HTR-8/SVneo (cell line): ENCODE measurements at places on chromosomes 5 and 9.

GRCh38 chr5:122981846-122982245 lies 54.7 kb downstream of the PPIC start:
- DNase-seq = no peak

GRCh38 chr9:109889456-109889855 lies 109.5 kb downstream of the PALM2AKAP2 start:
- DNase-seq = no peak

DNA sequence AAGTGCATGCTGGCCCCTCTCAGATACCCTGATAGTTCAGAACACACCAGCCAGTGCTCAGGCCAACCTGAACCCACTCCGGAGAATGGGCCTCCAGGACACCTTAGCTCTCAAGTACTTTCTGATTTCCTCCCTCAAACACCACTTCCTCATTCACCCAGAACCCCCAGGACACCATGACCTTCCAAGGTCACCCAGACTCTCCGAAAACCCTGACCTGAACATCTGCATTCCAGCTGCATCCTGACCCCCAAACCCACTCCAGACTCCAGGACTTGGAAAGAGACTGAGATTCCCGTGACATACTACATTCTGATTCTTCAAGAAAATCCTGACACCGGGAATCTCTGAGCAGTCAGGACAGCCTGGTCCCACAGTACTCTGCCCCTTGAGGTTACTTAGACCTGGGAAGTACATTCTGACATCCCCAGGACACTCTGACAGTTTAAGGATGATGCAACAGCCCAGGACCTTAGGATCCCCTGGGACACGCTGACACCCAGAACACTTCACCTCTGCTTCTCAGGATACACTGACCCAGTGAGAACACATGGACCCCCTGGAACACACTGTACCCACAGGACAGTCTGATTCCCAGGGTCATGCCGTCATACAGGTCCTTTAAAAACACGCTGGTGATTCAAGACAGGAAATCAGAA lies 747 bp upstream of the PROP1 start:
- no peak for DNase-seq

- no peak for DNase-seq
These were observed 22.5 kb upstream of the C9orf72 start for GRCh38 chr9:27595733-27596132.

GRCh38 chr9:123282362-123283047 lies 14.1 kb upstream of the STRBP start:
- no peak for DNase-seq

DNA sequence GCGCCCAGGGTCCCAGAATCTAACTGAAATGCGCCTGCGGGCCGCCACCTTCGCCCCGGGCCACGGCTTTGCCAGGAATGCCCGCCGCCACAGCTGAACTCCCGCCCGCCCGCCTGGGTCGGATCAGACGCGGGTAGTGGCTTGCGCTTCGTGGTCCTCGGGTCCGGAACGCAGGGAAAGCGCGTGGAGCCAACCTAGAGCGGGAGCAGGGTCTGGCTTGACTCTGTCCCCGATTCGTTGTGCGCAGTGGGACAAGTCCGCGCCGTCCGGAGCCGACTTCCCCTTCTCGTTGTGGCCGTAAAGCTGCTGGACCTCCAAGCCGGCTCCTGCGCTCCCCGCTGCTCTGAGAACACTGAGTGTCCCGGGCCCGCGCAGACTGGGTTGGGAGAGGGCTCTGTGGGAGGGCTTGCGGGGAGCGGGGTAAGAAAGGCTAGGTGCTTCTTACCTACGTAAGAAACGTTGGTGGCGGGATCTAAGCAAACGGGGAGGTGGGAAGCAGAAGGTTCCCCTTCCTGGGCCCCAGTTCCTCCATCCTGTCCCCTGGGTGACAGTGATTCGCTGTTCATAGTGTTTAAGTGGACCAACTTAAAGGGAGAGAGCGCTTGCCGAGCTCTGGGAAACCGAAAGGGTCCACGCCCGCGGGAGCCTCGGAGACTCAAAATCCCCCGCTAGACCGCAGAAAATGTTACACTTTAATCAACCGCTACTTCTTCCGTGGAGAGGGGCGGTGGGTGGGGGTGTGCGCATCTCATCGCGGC lies 4.4 kb upstream of the FOXE1 start:
- no peak for DNase-seq

- DNase-seq = no peak
These were observed 10.5 kb upstream of the MYORG start for GRCh38 chr9:34387239-34387638.

GRCh38 chr9:87034841-87035240 lies 87.5 kb upstream of the GAS1 start:
- DNase-seq = no peak

DNA sequence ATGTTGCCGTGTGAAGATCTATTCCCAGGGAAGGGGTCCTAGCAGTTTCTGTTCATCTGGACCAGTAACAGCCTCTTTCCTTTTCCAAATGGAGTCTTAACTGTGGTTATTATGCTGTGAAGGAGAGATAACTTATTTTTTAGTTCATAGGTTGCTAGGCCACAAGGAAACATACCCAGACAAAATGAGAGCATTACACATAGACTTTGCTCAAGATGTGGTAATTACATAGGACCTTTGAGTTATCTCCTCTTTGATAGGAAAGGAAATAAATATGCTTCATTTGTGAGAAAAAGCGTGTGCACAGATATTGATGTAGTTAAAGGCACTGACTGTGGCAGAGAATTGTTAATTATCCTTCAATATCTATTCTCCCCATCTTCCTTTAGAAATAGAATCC lies 52.5 kb upstream of the SNX2 start:
- no peak for DNase-seq

DNA sequence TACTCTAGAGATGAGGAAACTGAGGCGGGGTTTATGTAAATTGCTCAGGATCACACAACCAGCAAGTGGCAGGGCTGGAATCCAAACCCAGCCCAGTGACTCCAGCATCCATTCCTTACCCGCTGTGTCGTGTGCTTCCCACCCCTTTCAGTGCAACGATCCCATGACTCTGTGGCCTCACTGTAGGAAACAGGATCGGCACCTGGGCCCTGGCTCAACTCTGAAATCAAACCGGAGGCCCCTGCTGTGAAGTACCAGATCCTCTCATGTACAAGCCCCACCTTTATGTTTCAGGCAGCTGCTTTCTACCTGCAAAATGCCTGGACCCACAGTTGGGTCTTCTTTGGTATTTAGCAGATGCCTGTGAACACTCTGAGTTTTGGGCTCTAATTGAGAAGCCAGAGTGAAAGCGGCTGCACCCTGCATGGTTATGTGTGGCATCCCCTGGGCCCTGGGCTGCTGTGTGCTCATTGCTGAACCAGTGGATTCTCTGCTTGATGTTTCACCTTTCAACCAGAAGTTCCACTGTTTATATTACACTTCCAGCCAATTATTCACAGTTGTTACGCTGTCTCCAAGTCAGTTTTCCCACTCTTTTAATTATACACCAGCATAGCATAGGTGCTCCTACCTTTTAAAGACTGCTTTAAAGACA lies 36.7 kb downstream of the ABLIM3 start:
- DNase-seq = no peak

DNA sequence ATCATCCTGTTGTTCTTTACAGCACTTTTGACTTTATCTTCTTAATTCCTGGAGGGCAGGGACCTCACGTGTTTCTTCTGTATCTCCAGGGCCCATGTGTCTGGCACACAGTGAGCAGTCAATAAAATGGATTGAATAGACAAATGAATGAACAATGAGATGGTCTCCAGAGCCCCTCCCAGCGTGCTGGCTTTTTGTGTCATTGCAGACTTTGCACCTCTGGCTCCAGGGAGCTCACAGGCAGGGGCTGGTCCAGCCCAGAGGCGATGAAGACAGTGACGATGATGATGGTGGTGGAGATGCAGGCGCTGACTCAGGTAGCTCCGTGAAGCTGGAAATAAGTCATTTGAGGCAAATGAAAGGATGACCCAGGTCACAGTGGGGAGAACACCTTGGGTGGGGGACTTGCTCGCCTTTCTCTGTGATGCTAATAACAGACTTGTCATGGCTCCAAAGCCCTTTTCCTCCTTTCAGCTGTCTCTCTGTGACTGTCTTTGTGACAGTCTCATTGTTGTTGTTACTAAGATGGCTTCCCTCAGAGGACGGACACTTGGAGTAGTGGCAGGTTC lies 30.4 kb upstream of the FABP6 start:
- no peak for DNase-seq

DNA sequence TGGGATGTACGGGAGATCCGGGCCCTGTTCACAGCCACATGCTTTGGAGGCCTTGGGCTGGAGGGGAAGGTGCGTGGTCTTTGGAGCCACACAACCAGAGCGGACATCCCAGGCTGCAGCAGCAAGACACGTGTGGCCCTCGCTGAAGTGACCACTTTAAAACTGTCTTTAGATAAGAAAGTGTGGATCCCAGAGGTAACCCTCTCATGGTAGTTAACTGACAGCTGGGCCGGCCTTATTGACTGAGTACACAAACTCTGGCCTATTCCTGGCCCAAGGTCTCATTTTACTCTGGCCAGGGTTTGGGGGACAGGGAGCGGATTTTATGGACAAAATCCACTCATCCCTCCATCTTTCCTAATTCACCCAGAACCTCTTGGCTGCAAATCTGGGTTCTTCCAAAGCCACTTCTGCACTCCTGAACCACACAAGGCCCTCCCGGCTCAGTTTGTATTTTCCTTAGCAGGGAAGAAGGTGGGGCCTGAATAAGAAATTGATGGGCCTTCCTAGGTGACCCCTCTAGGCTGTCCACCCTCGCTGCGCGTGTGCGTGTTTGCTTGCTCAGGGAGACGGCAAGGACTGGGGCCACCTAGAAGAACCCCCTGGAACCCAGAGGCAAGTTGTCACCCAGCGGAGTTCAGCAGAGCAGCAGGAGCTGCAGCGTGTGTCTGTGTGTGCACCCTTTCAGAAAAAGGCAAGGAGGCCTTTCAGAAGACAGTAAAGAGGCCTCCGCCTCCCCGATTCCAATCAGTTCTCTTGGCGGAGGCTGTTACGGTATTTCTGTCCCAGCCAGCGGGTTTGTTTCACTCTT lies 73.3 kb upstream of the ORM1 start:
- DNase-seq = no peak

GRCh38 chr5:26691486-26691885 lies 346.9 kb downstream of the CDH9 start:
- DNase-seq = no peak

GRCh38 chr5:78829811-78830527 lies 155.1 kb downstream of the ARSB start:
- DNase-seq = no peak

GRCh38 chr5:28737222-28737621 lies 1698.8 kb upstream of the CDH9 start:
- no peak for DNase-seq

- peak; percentile 59 for DNase-seq
These were observed 72.1 kb upstream of the ARAP3 start for GRCh38 chr5:141753971-141754713.

DNA sequence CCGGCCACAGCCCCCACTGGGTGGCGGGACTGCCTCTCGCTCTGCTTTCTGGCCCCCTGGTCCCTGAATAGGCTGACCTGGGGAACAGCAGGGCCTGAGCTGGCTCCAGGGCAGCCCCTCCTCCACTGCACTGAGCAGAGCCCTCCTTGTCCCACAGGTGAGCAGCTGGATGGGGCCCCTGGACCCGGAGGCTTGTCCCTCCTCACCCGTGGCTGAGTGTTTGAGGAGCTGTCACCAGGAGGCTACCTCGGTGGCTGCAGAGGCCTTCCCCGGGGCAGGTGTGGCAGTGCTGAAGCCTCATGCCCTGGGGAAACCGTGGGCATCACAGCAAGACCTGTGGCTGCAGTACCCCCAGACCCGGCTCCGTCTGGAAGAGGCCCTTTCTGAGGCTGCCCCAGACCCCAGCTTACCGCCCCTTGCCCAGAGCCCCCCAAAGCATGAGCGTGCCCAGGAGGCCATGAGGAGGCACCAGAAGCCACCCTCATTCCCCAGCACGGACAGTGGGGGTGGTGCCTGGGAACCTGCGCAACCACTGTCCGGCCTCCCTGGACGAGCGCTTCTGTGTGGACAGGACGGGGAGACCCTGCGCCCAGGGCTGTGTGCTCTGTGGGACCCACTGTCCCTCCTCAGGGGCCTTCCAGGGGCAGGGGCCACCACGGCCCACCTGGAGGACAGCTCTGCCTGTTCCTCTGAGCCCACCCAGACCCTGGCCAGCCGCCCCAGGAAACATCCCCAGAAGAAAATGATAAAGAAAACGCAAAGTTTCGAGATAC lies 28.5 kb upstream of the LRRC14B start:
- no peak for DNase-seq

DNA sequence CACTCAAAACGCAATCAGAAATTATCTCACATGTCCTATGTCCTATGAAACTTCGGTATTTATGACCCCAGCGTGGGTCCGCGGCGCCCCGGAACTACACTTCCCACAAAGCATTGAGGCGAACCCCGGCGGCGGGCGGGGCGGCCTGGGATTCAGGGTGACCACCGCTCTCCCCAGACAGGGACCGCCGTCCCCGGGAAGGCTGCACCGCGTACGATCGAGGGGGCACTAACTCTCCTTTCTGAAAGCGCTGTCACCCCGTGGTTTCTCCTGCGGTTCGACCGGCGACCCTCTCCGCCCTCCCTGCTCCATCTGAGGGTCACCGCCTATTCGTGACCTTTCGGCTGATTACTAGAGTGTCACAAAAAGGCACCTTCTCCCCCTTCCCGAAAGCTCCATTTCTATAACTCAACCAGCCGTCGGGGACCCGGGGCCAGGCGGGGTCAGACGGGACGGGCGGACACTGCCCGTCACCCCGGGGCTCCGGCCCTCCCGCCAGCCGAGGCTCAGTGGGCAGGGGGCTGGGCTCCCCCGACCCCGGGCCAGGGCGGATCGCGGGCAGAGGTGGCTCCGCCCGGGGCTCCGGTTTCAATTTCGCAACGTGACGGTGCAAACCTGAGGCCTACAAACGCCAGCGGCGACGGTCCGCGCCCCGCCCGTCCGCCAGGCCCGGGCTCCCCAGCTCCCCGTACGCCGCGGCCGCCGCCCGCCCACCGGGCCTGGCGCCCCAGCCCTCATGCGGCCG lies 1.3 kb downstream of the ECPAS start:
- DNase-seq = peak; percentile 63

GRCh38 chr5:140202078-140202477 lies 27.1 kb downstream of the CYSTM1 start:
- no peak for DNase-seq

DNA sequence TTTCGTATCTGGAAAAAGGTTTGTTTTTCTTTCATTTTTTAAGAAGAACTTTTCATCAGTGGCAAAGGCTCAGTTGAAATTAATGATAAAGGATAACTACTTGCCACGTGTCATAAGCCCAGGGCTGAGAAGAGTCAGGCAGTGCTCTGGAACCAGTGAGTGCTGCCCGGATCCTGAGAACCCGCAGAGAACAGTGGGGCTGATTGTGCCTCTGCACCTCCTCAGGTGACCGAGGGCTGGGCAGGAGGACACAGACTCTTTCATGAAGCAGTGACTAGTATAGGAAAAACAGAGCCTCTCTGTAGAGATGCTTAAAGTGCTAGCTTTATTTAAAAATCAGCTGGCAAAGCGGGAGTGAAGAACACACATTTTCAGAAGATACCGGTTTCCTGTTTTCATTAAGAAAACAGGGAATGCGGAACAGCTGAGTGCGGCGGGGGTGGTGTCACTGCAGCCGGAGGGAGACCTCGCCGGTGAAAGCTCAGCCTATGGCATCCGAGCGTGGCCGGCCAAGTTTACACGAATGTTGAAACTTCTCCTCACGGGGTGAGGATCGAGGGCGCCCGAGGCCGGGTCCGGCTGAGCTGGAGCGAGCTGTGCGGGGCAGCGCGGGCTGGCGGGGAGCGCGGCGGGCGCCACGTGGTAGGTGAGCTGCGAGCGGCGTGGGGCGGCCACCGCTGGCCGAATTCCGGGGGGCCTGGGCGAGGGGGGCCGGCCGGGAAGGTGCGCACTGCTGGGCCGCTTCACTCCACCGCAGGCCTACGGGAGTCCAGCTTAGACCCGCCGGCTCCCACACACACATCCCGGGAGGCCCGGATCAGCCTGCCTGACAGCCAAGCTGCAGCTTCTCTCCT lies 134.7 kb upstream of the DMRT1 start:
- DNase-seq = no peak
